ENCODE measurements at places on chromosomes 5 and 9. TPM values are rescaled to one million over a fixed set of nuclear protein-coding genes. Genes with fewer than 3 reads are reported as not detected.

- no peak overlapping the region for H3K4me3 ChIP-seq
- H3K27me3 ChIP-seq, result no peaks in the 10 kb centered on the region
- H3K36me3 ChIP-seq, result no peaks in the 10 kb centered on the region
- H3K4me1 ChIP-seq, result no peaks in the 10 kb centered on the region
- H3K27ac ChIP-seq, result no peak overlapping the region
Observed at GRCh38 chr9:127104581-127105311, 17.7 kb downstream of the ANGPTL2 start.

- no peak overlapping the region for H3K4me3 ChIP-seq
- H3K27me3 ChIP-seq, result no peaks in the 10 kb centered on the region
- H3K36me3 ChIP-seq, result no peaks in the 10 kb centered on the region
- H3K27ac ChIP-seq, result peak overlapping the region; percentile 61
- no peak for DNase-seq
Observed at GRCh38 chr5:160360310-160360709, 10.1 kb downstream of the C1QTNF2 start.

DNA sequence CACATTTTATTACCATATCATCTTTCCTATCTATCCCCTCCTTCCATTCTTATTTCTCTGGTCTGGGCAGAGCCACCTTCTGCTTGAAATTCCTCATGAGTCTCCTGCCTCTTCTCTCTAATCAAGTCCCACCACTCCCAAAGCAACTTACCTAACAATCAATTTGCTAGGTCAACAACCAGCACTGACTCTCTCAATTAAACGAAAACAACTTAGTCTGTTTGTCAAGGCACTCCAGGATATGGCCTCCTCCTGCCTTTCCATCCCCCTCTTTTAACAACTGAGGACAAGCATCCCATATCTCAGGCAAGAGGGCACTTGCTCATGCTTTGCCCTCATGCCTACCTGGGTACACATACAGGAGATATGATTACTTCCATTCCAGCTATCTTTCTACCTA is 47.4 kb downstream of the HCN1 start:
- H3K27me3 ChIP-seq, result no peaks in the 10 kb centered on the region
- no peaks in the 10 kb centered on the region for H3K4me1 ChIP-seq
- no peak for DNase-seq
- H3K4me3 ChIP-seq, result no peak overlapping the region
- H3K27ac ChIP-seq, result no peak overlapping the region
- H3K36me3 ChIP-seq, result no peaks in the 10 kb centered on the region

The MSMP gene
- total RNA-seq, result not detected

- H3K4me3 ChIP-seq, result no peak overlapping the region
- no peaks in the 10 kb centered on the region for H3K27me3 ChIP-seq
- DNase-seq, result no peak
- H3K36me3 ChIP-seq, result no peaks in the 10 kb centered on the region
Observed at GRCh38 chr5:40033411-40033810, 608.6 kb upstream of the DAB2 start.

DNA sequence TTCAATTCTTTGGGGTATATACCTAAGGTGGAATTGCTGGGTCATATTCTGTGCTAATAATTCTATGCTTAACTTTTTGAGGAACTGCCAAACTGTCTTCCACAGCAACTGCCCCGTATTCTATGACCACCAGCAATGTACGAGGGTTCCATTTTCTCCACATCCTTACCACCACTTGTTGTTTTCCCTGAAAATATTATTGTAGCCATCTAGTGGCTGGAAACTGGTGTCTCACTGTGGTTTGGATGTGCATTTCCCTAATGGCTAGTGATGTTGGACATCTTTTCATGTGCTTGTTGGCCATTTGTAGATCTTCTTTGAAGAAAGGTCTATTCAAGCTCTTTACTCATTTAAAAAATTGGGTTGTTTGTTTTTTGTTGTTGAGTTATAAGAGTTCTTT is 30.7 kb downstream of the MSX2 start:
- no peak for DNase-seq
- H3K27ac ChIP-seq, result no peak overlapping the region
- H3K36me3 ChIP-seq, result no peaks in the 10 kb centered on the region
- H3K4me3 ChIP-seq, result no peak overlapping the region
- peaks cover 13% of the 10 kb centered on the region for H3K27me3 ChIP-seq
- peaks cover 4% of the 10 kb centered on the region for H3K4me1 ChIP-seq

The IL33 gene
- total RNA-seq, result 2.0 TPM

DNA sequence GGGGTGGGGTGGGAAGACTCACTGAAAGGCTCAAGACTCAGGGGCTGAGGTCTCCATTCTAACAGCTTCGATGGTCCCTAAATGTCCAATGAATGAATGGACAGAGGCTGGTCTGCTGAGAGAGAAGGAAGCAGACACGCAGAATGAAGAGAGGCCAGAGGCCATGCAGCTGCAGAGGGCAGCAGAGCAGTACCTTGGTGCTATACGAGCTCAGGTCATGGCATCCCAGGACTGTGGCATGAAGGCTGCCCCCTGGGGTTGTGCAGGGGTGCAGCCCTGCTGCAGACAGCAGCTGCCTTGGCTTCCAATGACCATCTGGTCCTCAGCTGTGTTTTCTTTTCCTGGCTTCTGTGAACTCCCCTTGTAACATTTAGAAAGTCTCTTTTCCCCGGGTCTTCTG is 15.2 kb upstream of the CORO2A start:
- no peak overlapping the region for H3K27ac ChIP-seq
- H3K4me1 ChIP-seq, result no peaks in the 10 kb centered on the region
- no peaks in the 10 kb centered on the region for H3K27me3 ChIP-seq
- no peaks in the 10 kb centered on the region for H3K36me3 ChIP-seq
- H3K4me3 ChIP-seq, result no peak overlapping the region

The IFNA13 gene
- not detected for total RNA-seq

DNA sequence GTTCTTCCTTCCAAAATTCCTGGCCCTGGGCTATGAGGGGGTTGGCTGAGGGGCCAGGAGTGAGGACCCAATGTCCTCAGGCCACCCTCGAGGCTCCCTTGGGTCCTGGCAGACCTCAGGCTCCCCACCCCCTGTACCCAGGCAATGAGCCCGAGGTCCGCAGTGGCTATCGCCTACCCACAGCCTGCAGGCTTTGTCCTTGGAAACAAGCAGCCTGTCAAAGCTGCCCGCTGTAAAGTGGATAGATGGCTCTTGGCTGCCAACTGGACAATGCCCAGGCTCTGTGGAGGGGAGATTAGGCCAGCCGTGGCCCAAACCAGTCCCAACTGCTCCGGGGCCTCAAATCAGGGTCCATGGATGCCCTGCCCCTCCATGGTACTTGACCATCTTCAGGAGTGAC is 2.2 kb upstream of the ADGRD2 start:
- peaks cover 8% of the 10 kb centered on the region for H3K4me1 ChIP-seq
- H3K4me3 ChIP-seq, result no peak overlapping the region
- H3K36me3 ChIP-seq, result no peaks in the 10 kb centered on the region

DNA sequence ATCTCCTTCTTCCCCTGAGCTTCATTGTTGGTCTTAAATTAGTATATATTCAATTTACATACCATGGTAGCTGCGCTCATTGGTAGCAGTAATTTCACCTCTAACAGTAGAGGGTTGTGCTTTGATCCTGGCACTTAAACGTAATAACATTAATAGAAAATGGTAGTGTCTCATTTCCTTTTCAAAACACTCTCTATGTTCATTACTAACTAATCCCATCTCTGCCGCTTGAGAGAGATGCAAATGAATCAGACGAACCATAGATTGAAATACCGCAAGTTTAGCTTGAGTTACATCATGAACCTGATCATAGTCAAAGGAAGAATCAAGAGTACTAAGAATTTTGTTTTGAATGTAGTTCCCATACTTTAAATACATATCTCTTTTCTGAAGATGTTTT is 2.2 kb downstream of the THBS4 start:
- H3K36me3 ChIP-seq, result no peaks in the 10 kb centered on the region
- H3K27ac ChIP-seq, result no peak overlapping the region
- no peak for DNase-seq

The CNTNAP3B gene
- total RNA-seq, result 5.2 TPM

The MORN5 gene
- total RNA-seq, result not detected

- H3K4me1 ChIP-seq, result no peaks in the 10 kb centered on the region
- no peaks in the 10 kb centered on the region for H3K36me3 ChIP-seq
- no peak overlapping the region for H3K4me3 ChIP-seq
- H3K27me3 ChIP-seq, result no peaks in the 10 kb centered on the region
Observed at GRCh38 chr5:19903611-19904010, 84.4 kb downstream of the CDH18 start.

- peaks cover 23% of the 10 kb centered on the region for H3K4me1 ChIP-seq
- H3K27me3 ChIP-seq, result no peaks in the 10 kb centered on the region
- peak overlapping the region; percentile 66 for H3K4me3 ChIP-seq
- H3K36me3 ChIP-seq, result no peaks in the 10 kb centered on the region
- H3K27ac ChIP-seq, result peak overlapping the region; percentile 96
Observed at GRCh38 chr9:96382175-96382574, 1.3 kb downstream of the SLC35D2 start.

The LVRN gene
- total RNA-seq, result 0.43 TPM

GRCh38 chr5:6631441-6631840 is 1.4 kb downstream of the NSUN2 start:
- no peak overlapping the region for H3K4me3 ChIP-seq
- no peak overlapping the region for H3K27ac ChIP-seq
- H3K36me3 ChIP-seq, result no peaks in the 10 kb centered on the region
- no peaks in the 10 kb centered on the region for H3K27me3 ChIP-seq
- DNase-seq, result no peak

The TRIM36 gene
- total RNA-seq, result 3.1 TPM

The DNM1 gene
- 13.4 TPM for total RNA-seq

DNA sequence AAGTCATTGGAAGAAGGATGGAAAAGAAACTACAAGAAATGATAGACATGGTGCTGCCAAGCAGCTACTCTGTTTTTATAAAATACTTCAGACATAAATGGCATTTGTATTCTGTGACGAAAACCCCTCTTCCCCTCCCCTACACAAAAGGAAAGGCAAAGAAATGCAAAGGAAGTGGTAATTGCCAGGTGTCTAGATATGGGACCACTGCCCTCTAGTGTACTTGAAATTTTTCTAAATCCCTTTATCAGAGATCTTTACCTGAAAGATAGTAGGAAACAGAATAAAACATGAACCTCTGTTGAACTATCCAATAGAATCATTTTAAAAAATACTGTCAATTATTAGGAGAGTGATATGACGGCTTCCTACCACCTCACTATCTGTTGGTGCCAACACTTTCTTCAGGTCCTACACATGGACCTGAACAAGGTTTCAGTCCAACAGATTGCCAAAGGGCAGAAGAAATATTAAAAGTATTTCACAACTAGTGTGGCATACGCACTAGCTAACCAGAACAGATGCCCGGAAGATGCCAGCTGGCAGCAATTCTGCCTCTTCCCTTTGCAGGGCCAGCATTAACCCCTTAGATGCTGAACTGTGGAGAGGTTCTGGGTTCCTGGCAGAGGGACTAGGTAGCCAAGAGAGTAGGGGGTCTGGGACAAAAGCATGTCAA is 104.1 kb downstream of the TSSK1B start:
- no peaks in the 10 kb centered on the region for H3K27me3 ChIP-seq
- H3K36me3 ChIP-seq, result no peaks in the 10 kb centered on the region

DNA sequence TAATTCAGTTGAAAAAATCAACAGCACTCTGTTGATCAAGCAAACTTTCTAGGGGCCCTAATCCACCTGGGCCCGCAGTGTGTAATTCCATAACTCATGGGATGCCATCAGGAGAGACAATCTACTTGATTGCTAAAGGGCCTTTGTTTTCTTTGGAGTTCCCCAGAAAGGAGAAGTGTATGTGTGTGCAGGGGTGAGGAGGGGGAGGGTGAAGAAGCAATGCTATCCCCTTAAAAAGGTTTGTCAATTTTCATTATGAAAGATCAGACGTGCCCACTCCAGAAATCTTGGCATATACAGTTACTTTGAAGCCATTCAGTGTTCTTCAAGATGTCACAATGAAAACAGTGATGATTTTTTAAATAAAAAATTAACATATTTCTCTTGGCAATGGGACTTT is 6.2 kb downstream of the PARP8 start:
- peaks cover 3% of the 10 kb centered on the region for H3K4me1 ChIP-seq
- no peaks in the 10 kb centered on the region for H3K36me3 ChIP-seq
- no peak overlapping the region for H3K4me3 ChIP-seq
- H3K27me3 ChIP-seq, result no peaks in the 10 kb centered on the region
- DNase-seq, result no peak
- no peak overlapping the region for H3K27ac ChIP-seq

The TAF1L gene
- not detected for total RNA-seq

DNA sequence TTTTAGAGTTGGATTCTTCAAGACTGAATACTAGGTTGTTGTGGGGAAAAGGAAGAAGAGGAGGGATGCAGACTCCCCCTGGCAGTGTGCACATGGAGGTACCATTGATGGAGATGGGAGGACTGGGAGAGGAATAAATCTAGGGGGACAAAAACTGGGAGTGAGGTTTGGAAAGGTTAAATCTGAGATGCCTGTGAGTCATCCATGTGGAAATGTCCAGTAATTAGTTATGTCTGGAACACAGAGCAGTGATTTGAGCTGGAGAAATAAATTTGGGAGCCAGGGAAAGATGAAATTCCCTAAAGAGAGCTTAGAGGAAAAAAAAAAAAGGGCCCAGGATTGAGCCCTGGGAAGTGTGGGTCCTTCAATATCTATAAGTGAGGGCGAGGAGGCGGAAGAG is 8.0 kb upstream of the CCIN start:
- H3K36me3 ChIP-seq, result no peaks in the 10 kb centered on the region
- H3K27ac ChIP-seq, result no peak overlapping the region
- H3K4me3 ChIP-seq, result no peak overlapping the region
- H3K27me3 ChIP-seq, result no peaks in the 10 kb centered on the region
- peaks cover 17% of the 10 kb centered on the region for H3K4me1 ChIP-seq

- DNase-seq, result no peak
- no peaks in the 10 kb centered on the region for H3K36me3 ChIP-seq
- H3K27me3 ChIP-seq, result peaks cover 1% of the 10 kb centered on the region
- peaks cover 17% of the 10 kb centered on the region for H3K4me1 ChIP-seq
- no peak overlapping the region for H3K27ac ChIP-seq
Observed at GRCh38 chr9:130927338-130927737, 11.7 kb downstream of the FIBCD1 start.

The ECPAS gene
- total RNA-seq, result 65.6 TPM

The SLC6A7 gene
- 0.88 TPM for total RNA-seq

DNA sequence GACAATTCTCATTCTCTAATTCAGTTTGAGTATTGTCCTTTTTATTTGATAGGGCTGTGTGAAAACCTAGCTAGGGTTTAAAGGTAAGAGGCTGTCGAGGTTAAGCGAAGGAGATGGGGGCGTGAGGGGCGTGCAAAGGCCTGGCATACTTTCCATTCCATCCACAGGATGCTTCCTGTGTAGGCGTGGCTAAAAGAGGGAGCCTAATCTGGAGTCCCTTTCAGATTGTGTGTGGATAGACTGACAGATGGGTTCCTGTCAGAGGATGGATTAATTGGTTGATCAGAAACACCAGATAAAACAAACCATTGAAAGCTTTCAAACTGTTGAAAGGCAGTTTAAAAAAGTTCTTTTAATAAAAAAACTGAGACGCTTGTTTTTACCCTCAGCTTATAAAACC is 1.1 kb upstream of the ELL2 start:
- DNase-seq, result peak; percentile 28
- H3K27ac ChIP-seq, result peak overlapping the region; percentile 90
- H3K36me3 ChIP-seq, result no peaks in the 10 kb centered on the region
- H3K4me3 ChIP-seq, result no peak overlapping the region
- H3K4me1 ChIP-seq, result no peaks in the 10 kb centered on the region
- H3K27me3 ChIP-seq, result no peaks in the 10 kb centered on the region

- H3K4me1 ChIP-seq, result peaks cover 4% of the 10 kb centered on the region
- DNase-seq, result peak; percentile 40
- no peaks in the 10 kb centered on the region for H3K36me3 ChIP-seq
- peaks cover 28% of the 10 kb centered on the region for H3K27me3 ChIP-seq
- H3K4me3 ChIP-seq, result peak overlapping the region; percentile 11
Observed at GRCh38 chr5:163565931-163566608, 60.7 kb downstream of the MAT2B start.

GRCh38 chr5:27129926-27130325 is 91.5 kb upstream of the CDH9 start:
- no peak overlapping the region for H3K4me3 ChIP-seq
- no peaks in the 10 kb centered on the region for H3K4me1 ChIP-seq
- H3K27me3 ChIP-seq, result no peaks in the 10 kb centered on the region
- H3K27ac ChIP-seq, result no peak overlapping the region
- H3K36me3 ChIP-seq, result no peaks in the 10 kb centered on the region

Measured in hepatocyte (in vitro differentiated cells).